Fibroblast of skin of back (primary cell): ENCODE measurements at places on chromosomes 2 and 18.

DNA sequence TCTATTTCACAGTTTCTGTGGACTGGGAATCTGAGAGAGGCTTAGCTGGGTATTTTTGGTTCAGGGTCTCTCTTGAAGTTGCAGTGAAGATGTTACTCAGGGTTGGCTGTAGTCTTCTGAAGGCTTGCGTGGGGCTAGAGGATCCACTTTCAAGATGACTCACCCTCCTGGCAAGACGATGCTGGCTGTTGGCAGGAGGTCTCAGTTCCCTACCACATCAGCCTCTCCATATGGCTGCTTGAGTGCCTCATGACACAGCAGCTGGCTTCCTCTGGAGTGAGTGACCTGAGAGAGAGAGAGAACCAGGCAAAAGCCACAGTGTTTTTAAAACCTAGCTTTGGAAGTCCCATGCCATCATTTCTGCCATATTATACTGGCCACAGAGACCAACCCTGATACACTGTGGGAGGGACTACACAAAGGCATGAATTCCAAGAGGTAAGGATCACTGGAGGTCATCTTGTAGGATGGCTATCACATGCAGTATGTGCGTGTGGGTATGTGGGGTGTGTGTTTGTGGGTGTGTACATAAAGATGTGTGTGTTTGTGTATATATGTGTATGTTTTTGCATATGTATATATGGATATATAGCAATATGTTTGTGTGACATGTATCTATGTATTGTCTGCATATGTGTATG lies 25.1 kb downstream of the DNPEP start:
- peak; percentile 93 for DNase-seq

DNA sequence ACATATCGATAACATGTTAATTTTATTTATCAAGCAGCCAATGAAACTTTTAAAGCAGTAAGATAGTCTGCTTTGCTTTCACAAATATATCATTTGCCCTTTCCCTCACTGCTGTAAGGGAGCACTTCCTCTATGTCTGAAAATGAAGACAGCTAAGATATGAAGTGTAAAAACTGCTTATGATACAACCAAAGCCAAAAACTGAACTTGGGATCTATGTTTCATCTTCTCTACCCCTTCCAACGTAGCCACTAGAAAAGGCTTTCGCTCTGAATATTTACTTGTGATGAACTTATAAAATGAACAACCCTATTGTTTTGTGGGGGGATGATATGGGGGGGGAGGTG lies 140.3 kb downstream of the TCF4 start:
- DNase-seq = no peak

DNA sequence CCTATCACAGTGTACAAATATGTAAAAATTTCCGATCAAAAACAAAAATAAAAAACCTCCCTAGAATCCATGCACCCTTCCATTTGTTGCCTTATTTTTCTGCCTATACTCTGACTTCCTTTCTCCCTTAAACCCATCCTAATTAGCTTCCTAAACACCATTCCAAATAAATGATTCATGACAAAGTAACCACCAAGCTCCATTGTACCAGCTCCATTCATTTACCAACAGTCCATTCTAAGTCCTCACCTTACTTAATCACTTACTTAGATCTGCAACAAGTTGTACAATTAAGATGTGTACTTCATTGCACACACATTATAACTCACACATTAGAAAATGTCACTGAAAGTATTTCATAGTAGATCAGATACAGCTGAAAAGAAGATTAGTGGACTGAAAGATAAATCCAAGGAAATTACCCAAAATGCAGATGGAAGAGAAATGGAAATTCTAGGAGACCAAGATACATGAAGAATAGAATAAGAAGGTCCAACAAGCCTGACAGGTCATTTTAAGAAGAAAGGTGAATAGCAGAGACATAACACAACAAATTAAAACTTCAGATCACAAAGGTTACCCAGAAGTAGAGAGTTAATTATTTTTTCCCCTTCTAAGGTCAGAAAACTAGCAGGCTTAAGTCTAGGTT lies 154.6 kb downstream of the DYM start:
- no peak for DNase-seq

DNA sequence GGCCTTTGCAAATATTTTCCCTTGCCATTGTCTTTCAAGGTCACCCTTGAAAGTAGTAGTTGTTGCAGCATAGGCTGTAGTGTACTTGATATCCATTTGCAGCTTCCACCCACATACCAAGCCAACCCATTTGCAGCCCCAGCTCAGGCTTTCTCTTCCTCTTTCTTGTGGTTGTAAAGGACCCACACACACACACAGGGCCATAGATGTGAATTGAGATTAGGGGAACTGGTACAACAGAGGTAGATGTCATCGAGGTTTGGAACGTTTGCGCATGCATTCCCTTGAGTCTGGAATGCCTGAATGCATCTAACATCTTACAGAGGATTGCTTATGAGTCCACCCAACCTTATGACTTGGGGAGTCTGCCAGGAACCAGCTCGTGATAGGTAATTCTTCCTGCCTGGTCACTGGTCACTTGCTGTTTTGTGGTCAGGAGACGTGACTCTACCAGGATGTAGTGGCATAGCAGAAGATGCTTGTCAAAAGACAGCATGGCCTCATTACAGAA lies 91.9 kb downstream of the MRPS9 start:
- no peak for DNase-seq

DNA sequence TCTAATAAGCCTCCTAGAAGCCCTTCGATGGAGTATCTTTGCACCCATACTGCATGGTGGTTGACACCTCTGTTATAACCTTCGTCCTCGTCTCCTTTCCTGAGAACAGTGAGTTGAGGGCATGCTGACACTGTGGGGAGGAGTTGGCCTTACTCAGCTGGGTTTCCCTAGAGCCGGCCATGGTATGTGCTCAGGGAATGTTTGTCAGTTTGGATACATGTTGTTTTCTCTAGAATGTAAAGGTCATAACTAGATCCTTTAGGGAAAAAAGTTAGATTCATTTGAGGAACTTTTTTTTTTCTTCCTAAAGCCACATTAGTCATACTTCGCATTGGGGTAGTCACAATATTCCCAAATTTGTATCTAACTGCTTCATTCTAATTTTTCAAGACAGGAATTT lies 106.0 kb upstream of the FOSL2 start:
- peak; percentile 81 for DNase-seq

GRCh38 chr2:167292430-167293171 lies 404.3 kb downstream of the XIRP2 start:
- DNase-seq = peak; percentile 92

GRCh38 chr18:6328621-6329010 lies 86.1 kb downstream of the L3MBTL4 start:
- DNase-seq = no peak

- no peak for DNase-seq
Observed at GRCh38 chr2:36960005-36960675, 6.2 kb downstream of the STRN start.

GRCh38 chr2:10933700-10934225 lies 22.0 kb downstream of the KCNF1 start:
- DNase-seq = peak; percentile 11

- no peak for DNase-seq
Observed at GRCh38 chr2:120857422-120857821, 121.8 kb downstream of the GLI2 start.

DNA sequence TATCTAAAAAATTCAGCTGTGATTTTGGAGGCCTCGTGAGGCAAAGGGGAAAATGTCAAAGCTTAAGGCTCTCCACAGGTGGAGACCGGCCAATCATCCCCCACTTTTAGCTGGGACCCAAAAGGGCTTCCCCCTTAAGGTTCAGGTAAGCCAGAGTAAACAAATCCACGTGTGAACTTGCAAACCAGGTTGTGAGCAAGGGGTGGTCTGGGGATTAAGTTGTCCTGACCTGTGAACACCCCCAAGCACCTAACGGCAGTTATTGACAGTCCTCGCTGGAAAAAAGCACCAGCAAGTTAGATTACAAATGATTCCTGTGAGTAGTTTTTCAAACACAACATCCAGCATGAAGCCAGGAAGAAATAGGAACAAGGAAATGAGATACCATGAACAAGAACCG lies 42.9 kb downstream of the MYO7B start:
- no peak for DNase-seq

- DNase-seq = no peak
Observed at GRCh38 chr2:157413326-157414035, 30.4 kb downstream of the CYTIP start.
